WERI-Rb-1 (cell line): ENCODE measurements at places on chromosomes 12 and 14.

- DNase-seq: no peak
These were observed 165.7 kb downstream of the CAND1 start for GRCh38 chr12:67434671-67435370.

GRCh38 chr12:120965534-120966091, 12.7 kb upstream of the HNF1A start:
- no peak for DNase-seq

- no peak for DNase-seq
These were observed 2.0 kb upstream of the ALX1 start for GRCh38 chr12:85277900-85278597.

DNA sequence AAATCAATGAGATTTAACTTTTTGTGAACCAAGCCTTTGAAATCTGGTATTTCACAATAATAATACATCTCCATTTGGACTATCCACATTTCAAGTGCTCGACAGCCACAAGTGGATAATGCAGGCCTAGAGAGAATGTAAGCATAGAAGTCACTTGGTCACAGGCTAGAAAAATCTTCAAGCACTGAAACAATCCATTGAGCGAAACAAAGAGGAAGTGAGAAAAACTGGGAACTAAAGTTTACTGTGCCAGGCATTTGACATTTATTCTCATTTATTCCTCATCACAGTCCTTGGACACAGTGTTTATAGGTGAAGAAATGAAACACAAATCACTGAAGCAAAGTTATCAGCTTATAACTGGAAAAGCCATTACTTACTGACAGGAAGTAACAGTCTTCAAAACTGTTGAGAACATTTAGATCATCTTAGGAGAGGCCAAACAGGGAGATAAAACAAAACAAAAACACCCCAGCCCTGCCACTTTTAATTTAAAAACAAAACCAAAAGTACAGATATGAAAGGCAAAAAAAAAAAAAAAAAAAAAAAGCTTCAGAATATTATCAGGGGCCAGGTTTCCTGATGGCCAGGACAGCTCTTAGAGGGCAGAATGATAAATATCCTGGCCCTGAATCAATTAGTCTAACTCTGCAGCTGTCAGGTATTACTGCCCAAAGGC, 29.2 kb downstream of the GNS start:
- DNase-seq: peak; percentile 48

DNA sequence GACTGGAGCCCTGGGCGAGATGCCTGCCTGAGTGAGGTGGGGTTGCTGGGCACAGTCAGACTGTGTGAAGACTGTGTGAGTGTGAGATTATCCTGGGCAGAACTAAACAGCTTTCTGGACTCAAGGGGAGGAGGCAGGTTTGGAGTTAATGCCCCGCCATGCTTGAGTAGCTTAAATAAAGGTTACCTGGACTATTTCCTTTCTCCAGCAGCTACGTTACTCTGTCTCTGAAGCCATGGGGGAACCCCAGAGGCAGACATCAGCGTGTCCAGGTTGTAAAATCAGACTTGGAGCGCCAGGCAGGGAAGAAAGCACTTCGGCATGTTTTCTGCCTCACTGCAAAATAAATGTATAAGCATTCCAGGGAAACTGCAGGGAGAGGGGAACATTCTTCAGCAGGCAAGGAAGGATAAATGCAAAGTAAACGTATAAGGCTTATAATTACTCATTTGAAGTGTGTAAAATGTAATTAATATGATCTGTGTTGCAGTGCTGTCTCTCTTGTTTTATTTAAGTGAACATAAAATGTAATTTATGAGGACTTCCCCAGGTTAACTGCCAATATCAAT, 129.7 kb downstream of the CHST11 start:
- DNase-seq: peak; percentile 59

- DNase-seq: no peak
These were observed 64.6 kb downstream of the ATG14 start for GRCh38 chr14:55347040-55347439.

- no peak for DNase-seq
These were observed 18.6 kb downstream of the OR6S1 start for GRCh38 chr14:20622816-20623291.

GRCh38 chr12:13981296-13981962, at the start of gene GRIN2B:
TSS of gene GRIN2B (minus strand) at chr12:13981602. CDS start at chr12:13866208, 115,394 bp downstream.
- peak; percentile 46 for DNase-seq

GRCh38 chr12:111411185-111411764, 5.6 kb downstream of the SH2B3 start:
- DNase-seq: no peak

- no peak for DNase-seq
These were observed 2.5 kb downstream of the LACRT start for GRCh38 chr12:54631988-54632728.

DNA sequence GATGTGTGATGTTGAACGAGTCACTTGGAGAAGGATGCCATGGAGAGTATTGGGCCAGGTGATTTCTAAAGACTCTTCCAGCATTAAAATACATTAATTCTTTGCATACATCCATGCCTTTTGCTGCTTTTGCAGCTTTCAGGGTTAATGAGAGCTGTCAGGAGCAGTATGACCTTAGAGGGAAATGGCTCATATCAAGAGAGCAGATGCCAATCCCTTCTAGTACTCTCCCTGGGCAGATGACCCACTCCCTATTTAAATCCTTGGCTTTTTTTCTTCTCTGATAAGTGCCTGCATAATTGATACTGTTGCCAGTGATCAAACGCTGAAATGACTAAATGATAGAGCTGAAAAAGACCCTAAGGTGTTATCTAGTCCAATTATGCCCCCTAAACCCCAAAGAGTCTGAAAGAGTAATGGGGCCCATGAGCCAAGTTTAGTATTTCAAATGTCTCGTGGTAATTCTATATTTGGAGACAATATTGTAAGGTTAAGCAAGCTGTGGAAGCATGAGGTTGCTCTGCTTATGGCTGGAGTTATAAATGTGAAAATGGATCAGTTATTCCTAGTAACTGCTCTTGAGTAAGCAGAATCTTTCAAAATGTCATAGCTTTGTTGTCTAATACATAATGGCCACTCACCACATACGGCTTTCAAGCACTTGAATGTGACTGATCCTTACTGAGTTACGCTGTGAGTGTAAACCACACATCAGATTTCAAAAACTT, 137.3 kb downstream of the ETV6 start:
- no peak for DNase-seq

GRCh38 chr14:74720526-74720925, 7.6 kb downstream of the FCF1 start:
- no peak for DNase-seq

DNA sequence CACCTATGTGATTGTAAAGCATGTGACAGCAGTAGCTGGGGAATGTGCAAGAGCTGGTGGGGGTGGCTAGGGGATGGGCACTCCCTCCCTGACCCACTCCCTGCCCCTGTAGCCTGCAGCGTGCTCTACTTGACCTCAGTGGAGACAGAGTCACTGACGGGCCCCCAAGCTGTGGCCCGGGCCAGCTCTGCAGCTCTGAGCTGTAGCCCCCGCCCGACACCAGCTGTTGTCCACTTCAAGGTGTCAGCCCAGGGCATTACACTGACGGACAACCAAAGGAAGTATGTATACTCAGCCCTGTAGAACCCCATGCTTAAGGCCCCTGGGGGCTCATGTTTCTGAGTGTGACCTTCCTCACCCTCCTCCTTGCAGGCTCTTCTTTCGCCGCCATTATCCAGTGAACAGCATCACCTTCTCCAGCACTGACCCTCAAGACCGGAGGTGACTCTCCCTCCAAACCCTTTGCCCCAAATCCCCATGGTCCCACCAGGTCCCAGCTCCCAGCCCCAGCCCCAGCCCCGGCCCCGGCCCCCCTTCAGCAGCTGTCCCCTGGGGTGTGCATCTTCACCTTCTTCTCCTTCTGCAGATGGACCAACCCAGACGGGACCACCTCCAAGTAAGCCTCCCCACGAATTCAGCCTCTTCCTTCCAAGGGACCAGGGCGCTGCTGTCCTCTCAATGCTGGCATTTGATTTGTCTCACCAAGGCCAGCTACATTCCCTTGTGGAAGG, 13.3 kb downstream of the TNS2 start:
- DNase-seq: peak; percentile 61

GRCh38 chr14:99571303-99571986, 32.6 kb downstream of the CCDC85C start:
- no peak for DNase-seq

- peak; percentile 33 for DNase-seq
These were observed 194.9 kb upstream of the OR4E1 start for GRCh38 chr14:21868442-21869046.

- DNase-seq: peak; percentile 30
These were observed 18.8 kb downstream of the NCKAP5L start for GRCh38 chr12:49809381-49809905.
